ENCODE measurements at places on chromosomes 7 and 10. TPM values are rescaled to one million over a fixed set of nuclear protein-coding genes. Genes with fewer than 3 reads are reported as not detected.

Gene TLL2
- 0.32 TPM for total RNA-seq

Gene FAM25G
- total RNA-seq = not detected

Gene KIAA1217
- 65.9 TPM for total RNA-seq

Gene GNAI1
- total RNA-seq = 5.1 TPM

Gene NKX2-3
- total RNA-seq = not detected

Gene NEBL
- 1.2 TPM for total RNA-seq
